Stimulated activated CD8-positive, alpha-beta memory T cell treated with anti-CD3 and anti-CD28 coated beads, Interleukin-7, amount 100 ng/mL, for 24 hours (primary cell): ENCODE measurements at places on chromosomes 1 and 21.

DNA sequence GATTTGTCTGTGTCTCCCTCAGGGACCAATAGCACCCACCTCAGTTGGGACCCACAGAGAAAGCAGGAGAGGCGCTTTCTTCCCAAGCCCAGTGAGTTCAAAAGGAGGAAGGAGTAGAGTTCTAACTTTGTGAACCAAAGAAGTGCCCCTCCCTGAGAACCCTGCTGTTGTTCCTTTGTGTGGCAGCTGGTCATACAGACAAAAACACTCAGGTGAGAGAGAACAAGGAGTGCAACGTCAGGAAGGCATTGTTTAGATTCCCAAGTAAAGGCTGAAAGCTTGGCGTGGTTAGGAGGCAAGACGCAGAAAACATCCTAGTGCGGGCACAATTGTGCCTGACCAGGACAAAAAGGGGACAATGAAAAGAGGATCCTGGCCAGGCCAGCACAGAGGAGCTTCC lies 654.6 kb downstream of the KIF26B start:
- no peak for DNase-seq

DNA sequence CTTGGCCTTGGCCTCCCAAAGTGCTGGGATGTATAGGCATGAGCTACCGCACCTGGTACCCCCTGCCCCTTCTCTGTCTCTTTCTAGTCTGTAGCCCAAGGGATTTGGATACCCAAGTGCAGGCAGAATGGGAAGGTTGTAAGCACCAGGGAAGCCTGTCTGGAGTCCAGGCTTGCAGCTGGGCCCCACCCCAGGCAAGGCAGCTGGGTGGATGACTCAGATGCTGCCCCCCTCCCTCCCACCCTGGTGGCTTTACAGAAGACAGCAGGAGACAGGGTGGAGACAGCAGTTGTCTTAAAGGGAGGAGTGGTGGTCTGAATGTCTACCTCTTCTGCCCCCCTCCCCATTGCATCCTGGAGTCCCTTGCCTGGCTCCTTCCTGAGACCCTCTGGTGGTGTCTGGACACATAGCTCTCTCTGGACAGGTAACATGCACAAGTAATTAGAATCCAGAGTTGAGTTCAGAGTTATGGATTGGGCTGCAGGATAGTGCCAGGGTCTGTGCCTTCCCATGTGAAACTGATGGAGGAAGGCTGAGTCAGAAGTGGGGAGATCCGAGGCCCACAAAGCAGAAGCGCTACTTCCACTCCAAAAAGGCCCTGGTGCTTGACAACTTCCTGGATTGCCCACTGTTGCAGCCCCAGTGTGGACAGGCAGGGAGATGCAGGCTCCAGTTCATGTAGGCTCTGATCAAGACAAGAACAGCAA lies 5.1 kb downstream of the LMNA start:
- no peak for DNase-seq

GRCh38 chr1:77200806-77201205 lies 18.4 kb downstream of the PIGK start:
- no peak for DNase-seq

DNA sequence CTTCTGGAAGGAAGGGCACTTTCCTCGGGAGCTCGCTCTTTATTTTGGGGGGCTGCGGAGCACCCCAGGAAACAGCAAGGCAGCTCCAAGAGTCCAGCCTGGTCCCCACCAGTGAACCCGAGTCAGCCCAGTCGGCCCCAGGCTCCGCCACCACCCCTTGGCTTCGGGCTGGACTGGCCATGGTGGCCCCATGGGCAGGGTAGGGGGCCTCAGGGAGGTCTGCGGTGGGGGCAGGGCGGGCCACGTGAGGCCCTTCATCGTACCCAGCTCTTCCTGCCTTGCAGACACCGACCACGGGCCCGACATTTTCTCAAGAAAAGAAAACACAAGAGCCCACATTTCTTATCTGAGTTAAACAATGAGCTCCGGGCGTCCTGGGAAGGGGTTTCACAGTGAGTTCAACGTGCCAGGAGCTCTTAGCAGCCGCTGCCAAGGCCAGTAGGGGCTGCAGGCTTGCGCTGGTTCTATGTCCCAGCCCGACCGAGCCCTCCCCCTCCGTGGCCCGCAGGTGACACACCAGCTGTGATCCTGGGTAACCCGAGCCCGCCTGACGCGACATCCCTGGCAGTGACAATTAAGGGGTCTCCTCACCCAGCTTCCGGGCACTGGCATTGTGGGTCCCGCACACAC lies 66.2 kb downstream of the PRDM16 start:
- no peak for DNase-seq

DNA sequence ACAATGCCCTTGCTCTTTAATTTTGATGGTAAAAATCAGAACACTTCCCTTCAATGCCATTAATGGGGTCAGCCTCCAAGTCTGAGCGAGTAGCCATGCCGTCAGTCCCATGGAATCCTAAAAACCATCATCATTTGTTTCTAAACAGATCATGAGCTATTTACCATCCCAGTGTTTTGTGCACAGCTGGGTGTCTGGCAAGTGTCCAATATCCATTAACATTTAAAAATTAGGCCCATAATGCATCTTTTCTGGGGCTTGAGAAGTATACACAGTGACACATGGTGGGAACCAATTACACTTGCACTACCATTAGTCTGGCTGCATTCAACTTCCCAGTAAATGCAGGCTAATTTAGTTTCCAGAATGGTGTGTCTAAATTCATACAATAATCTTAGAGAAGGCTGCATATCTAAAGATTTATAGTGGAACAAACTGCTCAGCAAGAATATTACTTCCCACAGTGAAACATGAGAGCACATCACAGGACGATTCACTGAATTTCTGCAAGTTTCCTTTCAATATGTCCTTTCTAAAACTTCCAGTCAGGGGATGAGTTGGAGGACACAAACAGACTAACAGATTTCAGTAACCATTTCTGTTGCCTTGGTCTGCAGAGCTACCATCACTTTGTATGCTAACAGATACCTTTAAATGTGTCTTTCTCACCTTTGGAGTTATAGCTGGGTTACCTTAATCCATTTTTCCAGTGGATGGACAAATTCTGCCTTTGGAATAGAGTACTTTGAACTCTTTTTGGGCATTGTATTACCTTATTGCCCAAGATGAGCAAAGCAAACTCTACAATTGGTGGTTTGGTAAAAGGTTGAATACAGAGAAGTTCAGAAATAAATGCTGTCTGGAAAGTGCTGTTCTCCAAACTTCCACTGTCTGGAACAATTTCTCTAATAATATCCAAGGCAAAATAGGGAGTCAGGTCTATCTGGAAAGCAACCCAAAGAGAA lies 258.0 kb downstream of the PTBP2 start:
- DNase-seq: no peak

GRCh38 chr1:170660281-170660713 lies 3.6 kb upstream of the PRRX1 start:
- no peak for DNase-seq

- no peak for DNase-seq
Measured at GRCh38 chr21:41226853-41227252, 58.9 kb downstream of the BACE2 start.

GRCh38 chr21:25970254-25970930 lies 200.2 kb downstream of the APP start:
- DNase-seq: no peak

DNA sequence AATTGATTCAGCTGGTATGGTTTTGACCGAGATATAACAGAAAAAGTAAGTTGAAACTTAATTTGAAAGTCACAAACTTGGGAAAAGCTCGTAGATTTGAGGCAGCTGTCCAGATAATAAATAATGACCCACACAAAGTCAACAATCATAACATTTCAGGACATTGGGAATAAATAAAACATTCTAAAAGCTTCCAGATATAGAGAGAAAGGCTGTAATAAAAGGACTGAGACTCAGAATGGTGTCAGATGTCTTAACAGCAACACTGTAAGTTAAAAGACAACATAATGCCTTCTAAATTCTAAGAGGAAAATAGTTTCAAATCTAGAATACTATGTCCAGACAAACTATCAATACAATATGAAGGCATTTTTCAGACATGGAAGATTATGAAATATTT lies 163.3 kb downstream of the CDC42BPA start:
- DNase-seq: no peak

GRCh38 chr1:24978383-24979032 lies 48.4 kb upstream of the RUNX3 start:
- DNase-seq: no peak

- DNase-seq: no peak
Measured at GRCh38 chr1:107430540-107431228, 289.8 kb downstream of the NTNG1 start.

DNA sequence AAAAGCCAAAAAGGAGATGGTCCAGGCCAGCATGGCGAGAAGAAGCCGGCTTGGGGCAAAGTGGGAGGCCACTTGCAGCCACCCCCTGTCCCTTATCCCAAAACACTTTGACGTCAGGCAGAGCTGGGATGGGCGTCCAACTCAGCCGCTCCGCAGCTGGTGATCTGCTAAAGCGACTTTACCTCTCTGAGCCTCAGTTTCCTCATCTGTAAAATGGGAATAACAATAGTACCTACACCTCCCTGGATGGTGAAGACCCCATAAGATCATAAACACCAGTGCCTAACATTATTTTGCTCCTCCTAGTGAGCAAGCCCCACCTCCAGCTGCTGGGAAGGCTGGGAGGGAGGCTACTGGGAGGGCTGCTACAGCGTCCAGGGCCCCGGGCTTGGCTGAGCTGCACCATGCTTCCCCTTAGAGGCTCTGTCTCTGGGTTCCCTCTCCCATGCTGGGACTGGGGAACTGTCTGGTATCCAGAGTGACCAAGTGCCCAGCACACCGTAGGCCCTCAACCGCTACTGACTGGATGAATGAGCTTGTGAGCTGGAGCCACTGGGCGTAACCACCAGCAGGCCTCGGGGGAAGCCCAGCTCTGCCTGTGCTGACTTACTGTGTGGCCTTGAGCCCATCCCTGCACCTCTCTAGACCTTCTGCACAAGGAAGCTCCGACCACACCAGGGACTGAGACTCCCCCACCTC lies 18.3 kb downstream of the IFFO2 start:
- DNase-seq: no peak

DNA sequence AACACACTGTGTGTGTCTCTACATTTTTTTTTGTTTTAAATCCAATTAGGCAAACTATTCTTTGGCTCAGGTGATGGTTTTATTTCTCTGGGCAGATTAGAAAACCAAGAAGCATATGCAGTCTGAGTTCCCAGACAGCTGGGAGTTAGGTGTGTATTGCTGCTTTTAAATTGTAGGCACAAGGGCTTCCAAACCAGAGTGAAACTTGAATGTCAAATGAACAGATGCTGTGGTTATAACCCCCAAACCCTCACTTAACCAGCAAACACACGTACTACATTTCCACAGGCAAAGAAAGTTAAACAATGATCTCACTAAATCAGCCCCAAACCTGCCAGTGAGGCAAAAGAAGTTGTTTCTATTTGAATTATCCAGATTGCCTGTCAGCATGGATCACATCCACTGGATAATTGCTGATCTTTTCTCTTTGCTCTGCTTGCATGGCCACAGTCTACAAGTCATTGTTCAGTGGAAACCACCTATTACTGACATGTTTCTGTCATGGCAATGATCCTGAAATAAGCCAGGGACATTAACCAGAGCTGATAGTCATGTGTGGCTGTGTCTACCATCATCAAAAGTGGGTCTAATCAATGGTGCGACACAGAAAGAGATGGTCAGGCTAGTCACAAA lies 576.5 kb upstream of the PLXNA2 start:
- DNase-seq: no peak

DNA sequence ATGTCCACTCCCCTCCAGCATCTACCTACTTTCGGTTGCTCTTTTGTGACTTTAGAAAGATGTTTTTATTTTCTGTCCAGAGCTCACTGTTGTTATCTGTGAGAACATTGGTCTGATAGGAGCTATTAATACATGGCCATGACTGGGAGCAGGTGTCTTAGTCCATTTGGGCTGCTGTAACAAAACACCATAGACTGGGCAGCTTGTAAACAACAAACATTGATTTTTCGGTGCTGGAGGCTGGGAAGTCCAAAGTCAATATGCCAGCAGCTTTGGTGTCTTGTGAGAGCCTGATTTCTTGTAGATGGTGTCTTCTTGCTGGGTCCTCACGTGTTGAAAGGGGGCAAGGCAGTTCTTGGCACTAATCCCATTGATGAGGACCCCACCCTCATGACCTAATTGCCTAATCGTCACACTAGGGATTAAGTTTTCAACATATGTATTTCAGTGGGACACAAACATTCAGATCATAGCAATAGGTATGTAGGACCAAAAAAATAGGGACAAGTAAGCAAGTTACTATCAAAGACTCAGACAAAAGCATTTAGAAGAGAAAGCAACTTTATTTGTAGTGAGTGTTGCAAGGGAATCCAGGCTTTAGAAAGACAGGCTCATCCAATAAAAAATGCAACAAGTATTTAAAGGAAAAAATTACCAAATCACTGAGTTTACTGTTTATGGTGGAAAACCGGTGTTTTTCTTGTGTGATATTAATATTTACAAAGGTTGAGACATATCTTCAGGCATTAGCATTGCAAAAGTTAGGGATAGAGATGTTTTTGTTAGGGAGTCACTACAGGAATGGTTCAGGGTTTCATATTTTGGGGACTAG lies 55.2 kb upstream of the WDR26 start:
- DNase-seq: no peak

- DNase-seq: no peak
Measured at GRCh38 chr1:117824616-117825015, 104.8 kb downstream of the GDAP2 start.

- DNase-seq: no peak
Measured at GRCh38 chr1:241579434-241579833, 47.3 kb downstream of the KMO start.

- no peak for DNase-seq
Measured at GRCh38 chr1:96425382-96426129, 296.0 kb upstream of the PTBP2 start.

GRCh38 chr1:28122183-28122582 lies 33.8 kb upstream of the EYA3 start:
- no peak for DNase-seq

DNA sequence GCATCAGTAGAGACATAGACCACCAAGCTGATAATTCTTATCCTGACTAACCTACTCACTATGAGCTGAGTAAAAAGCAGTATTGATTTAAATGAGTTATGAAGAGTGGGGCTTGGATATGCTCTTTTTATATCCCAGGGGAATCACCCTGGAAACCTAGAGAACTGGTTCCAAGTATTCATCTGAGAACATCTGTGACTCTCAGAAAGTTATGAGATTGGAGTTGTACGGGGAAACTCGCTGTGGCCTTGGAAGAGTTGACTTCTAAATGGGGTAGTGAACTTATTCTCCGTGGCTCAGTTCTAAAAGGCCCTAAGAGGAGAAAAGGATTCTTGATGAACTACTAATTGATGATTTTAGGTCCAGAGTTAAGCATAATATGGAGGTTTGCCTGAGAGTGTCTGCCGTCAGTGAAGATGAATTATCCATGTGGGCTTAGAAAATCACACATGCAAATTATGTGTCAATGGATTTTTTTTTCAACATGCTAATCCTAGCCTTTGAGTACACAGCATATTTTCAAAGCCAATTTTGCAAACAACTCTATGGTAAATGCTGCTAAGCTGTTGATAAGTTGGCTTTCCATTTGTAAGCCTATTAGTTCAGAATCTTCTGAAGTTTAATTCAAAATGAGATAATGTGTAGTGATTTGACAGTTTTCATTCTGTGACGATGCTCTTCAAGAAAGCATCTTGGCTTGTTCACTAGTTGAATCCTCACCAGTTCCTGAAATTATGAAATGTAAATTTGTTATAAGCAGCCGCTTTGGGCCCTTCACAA lies 122.7 kb downstream of the FGGY start:
- no peak for DNase-seq
